Foreskin fibroblast (primary cell): ENCODE measurements at places on chromosomes 1 and 21.

DNA sequence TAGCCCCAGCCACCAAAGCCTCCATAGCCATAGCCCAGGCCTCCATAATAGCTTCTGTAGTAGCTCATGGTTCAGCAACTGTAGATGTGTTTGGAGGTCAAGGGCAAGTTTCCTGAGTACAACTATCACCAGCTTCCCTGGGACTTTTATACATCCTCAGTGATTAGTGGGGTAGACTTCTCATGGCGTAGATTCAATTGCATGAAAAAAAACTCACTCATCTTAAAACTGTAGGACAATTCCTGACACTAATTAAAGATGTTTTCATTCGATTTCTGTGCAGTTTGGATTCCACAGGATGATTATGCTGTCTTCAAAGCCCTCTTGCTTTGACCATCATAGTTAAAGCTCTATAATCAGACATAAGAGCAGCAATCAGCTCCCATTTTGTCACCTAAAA lies at the start of gene KRTAP19-8:
TSS of gene KRTAP19-8 (minus strand) at position 101 of the 400 bp plus-strand sequence. CDS start at position 68, 33 bp downstream.
- no peak for DNase-seq

GRCh38 chr1:191876631-191877030 lies 281.6 kb upstream of the RGS18 start:
- no peak for DNase-seq

GRCh38 chr1:20190256-20191160 lies 4.2 kb upstream of the PLA2G2C start:
- no peak for DNase-seq

- no peak for DNase-seq
Observed at GRCh38 chr21:46347203-46347550, 23.2 kb downstream of the PCNT start.

GRCh38 chr1:17437260-17437579 lies 2.3 kb downstream of the RCC2 start:
- DNase-seq = no peak
